ENCODE measurements at places on chromosomes 2 and 18.

DNA sequence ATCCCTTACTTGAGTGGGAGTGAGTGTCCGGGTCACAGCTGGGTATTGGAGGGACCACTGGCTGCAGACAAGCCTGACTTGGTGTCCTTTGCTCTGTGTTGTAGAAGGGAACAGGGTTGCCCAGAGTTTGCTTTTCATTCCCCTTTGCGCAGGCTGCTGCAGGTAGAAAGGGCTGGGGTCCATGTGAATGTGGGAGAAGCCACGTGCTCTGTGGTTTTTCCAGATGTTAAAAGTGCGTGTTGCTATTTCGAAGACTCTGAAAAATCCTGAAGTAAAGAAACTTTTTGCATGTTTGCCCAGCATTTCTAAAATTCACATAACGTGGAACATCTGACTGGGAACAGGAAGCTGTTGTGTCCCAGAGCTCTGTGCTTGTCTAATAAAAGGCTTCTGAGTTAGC lies 28.8 kb downstream of the GLI2 start:
- DNase-seq = no peak

DNA sequence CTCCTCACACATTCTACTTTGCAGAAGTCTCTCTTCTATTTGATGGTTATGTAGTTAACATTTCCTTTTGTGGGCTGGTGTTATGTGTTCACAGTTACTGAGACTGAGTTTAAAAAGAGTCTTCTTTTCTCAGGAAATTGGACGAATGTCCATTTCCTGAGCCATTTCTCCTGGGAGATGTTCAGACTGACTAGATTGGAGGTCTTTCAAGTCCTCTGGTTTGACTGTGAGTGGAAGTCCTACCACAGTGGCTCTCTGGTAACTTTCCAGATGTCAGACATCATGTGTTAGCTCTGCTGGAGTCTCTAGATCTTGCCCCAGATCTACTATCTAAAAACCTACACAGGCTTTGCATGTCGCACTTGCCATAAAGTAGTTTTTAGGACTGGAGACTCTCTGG lies 116.0 kb downstream of the GALR1 start:
- no peak for DNase-seq

DNA sequence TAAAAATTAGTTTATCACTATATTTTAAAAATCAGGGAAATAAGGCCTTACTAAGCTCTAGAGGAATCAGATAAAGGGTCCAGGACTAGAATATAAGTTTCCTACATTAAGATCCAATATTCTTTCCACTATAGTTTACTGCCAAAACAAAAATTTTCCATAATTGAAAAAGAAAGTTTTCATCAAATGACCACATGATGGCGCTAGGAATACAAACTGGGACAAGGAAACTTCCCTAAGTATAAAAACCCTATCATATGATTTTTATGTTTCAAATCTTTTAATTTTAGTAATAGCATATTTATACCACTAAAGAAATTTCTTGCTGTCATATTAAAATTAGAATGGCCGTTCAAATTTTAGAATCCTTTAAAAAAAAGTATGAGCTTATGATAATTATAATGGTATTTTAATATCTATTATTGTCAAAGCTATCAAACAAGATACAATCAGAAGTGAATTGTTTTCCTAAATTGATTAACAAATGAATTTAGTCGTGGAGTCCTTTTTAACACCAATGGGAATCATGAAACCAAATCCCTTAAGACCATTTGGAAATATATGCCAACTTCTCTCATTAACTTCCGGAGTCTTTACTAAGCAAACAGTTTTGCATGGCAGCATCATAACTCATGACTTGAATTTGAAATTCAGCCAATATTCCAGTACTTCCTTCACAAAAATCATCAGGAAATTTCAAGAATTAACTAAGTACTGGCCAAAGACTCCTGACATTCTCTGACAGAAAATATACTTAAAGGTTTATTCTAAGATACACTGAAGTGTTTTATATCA lies 70.3 kb downstream of the SCN1A start:
- peak; percentile 63 for DNase-seq

DNA sequence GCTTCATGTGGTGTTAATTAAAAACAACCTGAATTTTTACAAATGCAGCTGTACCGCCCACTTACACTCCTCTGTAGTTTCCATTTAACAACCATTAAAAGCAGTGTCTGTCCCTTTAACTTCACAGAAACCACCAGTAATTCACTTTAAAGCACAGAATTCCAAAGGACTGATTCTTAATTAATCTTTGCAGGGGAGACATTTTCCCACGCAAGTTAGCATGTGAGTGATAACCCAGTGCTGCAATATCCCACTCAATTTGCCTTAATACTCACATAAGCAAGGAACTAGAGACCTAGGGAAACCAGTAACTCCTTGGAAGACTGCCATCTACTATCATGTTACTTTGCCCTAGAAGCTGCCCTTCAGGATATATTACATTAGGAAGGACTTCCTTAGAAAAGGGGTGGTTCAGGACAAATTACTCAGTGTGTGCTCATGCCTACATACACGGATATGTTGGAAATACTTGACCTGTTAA lies 102.3 kb downstream of the OSR1 start:
- DNase-seq = no peak

DNA sequence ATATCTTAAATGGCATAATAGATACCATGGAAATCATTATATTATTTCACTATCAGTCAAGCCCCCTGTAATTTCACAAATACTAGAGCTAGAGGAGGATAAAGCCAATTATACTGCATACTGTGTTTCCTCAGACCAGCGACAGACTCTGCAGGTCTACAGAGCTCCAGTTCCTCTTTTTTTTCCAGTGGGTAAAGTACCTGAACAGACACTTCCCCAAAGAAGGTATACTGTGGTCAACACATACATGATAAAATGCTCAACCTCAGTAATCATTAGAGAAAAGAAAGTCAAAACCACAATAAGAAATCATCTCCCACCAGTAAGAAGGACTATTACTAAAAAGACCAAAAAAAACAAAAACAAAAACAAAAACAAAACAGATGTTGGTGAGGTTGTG lies 44.6 kb downstream of the SCN7A start:
- no peak for DNase-seq

- no peak for DNase-seq
Measured at GRCh38 chr2:11805920-11806319, 59.5 kb downstream of the LPIN1 start.

DNA sequence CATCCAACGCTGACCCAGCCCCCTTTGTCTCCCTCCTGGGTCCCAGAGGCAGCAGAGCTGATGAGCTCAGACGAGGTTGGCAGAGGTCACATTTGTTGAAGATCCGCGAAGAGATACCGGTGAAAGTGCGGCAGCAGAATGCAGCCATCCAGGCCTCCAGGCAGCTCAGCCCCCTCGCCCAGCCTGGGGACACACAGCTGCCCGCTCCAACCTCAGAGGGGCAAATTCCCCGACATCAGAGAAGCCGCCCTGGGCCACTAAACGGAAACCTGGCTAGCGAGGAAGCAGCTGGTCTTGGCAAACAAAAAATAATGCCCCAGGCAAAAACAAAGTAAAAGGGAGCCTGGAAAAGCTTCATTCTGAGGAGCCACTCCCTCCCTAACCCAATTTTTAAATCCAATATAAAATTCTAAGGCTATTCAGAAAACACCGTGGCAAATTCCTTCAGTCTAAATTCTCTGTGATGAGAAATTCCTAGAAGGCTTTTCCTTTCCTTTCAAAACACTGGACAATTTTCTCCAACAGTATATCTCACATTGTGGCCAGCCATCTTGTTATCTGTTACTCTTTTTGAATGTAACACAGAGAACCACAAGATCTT lies 262.4 kb downstream of the SS18 start:
- no peak for DNase-seq

DNA sequence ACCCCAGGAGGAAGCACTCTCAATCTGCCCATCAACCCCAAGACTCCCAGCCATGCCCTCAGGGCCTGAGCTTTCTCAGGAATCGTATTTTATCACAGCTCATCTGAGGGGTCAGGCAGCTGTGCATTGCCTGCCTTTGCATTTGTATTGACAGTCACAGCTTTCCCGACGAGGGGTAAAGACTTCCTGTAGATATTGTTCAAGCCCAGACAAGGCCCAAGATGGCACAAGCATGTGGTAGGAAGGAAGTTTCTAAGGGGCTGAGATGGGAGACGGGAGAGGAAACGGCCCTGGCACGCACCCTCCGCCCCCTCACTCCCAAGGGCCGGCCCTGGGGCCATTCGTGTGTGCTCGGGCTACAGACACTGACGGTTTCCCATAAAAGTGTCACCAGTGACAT lies 34.2 kb upstream of the PRLH start:
- no peak for DNase-seq

DNA sequence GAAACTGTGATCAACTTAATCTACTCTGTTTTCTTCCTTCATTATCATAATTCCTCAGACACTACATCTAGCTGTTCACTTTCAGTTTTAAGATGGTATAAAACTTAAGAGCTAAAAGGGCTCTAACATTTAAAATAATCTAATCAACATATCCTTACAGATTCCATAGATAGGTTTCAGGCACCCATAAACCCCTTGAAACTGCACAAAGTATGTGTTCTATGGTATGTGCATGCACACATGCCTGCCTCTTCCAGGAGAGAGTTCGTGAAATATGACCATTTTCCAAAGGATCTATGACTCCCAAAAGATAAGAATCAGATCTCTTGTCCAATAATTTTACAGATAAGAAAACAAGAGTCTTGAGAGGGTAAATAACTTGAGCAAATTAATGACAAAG lies 59.4 kb downstream of the CUL3 start:
- DNase-seq = no peak

GRCh38 chr2:53740170-53740569 lies 27.4 kb upstream of the CHAC2 start:
- DNase-seq = peak; percentile 3

DNA sequence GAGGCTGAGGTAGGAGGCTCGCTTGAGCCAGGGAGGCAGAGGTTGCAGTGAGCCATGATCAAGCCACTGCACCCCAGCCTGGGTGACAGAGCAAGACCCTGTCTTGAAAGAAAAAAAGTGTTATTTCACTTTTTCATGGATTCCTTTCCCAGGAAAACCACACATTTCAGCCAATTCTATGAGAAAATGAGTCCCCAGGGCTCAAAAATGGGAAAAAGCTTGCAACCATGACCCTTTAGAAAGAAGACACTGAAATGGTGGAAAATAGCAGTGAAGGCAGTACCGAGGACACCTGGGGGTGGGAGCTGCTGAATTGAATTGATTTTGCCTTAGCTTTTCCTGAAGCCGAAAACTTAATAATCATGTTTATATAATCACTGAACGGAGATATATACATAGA lies 284.2 kb upstream of the HDAC4 start:
- no peak for DNase-seq

GRCh38 chr2:197867624-197868023 lies 63.2 kb downstream of the PLCL1 start:
- no peak for DNase-seq

DNA sequence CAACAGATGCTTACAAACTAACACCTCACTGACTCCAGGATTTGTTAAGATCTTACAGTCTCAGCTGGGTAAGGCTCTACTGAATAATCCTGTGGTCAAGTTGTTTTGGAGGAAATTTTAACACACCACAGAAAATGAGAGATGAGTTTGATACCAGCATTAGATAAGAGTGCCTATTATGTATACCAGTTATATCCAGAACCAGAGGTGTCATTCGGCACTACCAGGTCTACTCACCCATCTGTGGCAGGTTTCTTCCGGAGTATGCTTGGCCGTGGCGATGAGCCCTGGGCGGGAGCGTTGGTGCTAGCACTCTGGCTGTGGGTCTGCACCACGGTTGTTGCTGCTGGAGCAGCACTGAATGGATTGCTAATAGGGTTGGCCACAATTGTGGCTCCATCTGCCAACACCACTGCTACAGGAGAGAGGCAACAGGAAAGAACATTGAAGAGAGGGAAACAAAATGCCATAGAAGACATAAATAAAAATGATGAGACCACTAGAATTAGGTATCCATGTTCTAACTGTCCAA lies 41.2 kb downstream of the SAP130 start:
- DNase-seq = no peak

DNA sequence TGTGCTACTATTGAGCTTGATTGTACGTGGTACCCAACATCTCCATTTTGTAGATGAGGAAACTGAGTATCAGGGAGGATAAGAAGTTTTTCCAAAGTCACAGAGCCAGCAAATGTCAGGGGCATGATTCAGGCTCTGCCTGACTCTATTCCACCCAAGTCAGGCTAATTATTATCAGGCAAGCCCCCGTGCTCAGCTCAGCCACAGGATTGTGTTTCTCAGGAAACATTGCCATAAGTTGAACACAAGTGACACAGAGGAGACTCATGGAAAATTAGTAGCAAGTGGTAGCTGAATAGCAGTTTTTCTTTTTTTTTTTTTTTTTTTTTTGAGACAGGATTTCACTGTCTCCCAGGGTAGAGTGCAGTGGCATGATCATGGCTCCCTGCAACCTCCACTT lies 260.5 kb downstream of the C1D start:
- no peak for DNase-seq

GRCh38 chr2:191404568-191404991 lies 159.4 kb downstream of the MYO1B start:
- no peak for DNase-seq

DNA sequence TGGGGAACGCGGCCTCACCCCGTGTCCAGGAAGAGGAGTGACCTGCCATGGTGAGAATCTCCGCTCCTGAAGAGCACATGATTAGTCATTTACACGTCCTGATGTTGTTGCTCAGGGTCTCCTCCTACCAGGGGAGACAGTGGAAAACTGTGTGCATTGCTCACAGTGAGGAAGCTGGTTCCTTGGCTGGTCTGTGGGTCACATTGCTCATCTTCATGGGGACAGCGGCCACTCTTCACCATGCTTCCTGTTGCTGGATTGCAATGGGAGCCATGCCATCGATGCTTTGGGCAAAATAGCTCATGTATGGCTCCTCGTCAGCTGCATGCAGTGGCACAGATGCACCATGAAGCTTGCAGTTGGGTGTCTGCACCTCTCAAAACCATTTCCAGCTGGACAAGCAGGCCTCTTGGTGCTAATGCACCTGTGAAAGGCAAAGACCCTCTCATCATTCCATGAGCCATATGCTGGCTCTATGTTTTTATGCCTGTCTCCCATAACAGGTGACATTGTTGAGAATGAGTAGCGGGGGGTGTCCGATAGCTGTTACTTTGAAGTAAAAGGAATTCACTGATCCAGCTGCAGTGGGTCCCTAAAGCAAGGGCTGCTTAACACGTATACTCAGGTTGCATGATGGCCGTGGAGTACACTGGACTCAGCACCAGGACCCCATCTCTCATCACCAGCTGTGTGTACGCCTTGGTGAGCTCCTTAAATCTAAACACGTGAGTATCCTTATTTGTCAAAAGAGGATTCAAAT lies 135.0 kb upstream of the ALKAL2 start:
- DNase-seq = no peak

DNA sequence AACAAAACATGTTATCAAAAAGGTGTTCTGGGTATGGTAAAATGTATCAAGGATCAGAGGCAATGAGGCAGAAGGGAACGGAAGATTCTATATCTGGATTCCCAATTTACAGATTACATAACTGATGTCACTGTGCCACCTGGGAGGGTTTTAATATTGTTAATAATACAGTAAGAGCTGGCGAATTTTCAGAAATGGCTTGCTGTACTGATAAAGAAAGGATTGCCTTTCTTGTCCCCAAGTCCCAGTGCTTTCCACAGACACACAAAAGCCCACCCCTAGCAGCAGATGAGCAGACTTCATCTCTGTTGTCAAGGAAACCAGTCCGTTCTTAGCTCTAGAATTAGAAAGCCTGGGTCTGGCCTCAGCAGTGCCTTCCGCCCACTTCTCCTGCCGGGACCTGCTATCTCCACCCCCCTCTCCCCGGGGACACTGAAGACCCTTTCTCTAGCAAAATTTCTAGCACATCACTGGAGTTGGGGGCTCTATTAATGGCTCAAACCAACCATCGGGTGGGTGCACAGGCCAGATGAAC lies 34.3 kb downstream of the ADD2 start:
- DNase-seq = no peak

Measured in suppressor macrophage treated with lipopolysaccharide for 4 hours (primary cell).